Effector CD8-positive, alpha-beta T cell (primary cell): ENCODE measurements at places on chromosomes 2 and 18.

- no peak for DNase-seq
These were observed 30.3 kb downstream of the TANC1 start for GRCh38 chr2:158998551-158999248.

GRCh38 chr2:85763831-85764230 is 10.0 kb downstream of the ATOH8 start:
- DNase-seq: no peak

GRCh38 chr2:136104977-136105376 is 13.0 kb downstream of the CXCR4 start:
- DNase-seq: no peak

DNA sequence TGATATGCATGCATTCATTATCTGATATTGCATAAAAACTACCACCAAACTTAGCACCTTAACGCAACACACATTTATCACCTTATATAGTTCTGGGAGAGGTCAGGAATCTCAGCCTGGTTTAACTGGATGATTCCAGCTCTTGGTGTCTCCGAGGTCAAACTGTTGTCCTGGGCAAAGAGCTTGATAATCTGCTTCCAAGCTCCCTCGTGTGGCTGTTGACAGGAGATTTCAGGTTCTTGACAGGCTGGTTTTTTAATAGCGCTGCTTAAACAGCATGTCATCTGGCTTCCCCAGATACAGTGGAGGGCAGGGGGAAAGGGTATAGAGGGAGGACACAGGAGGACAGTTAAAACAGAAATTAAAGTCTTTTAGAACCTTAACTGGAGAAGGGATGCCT is 785.0 kb downstream of the CNTNAP5 start:
- no peak for DNase-seq

DNA sequence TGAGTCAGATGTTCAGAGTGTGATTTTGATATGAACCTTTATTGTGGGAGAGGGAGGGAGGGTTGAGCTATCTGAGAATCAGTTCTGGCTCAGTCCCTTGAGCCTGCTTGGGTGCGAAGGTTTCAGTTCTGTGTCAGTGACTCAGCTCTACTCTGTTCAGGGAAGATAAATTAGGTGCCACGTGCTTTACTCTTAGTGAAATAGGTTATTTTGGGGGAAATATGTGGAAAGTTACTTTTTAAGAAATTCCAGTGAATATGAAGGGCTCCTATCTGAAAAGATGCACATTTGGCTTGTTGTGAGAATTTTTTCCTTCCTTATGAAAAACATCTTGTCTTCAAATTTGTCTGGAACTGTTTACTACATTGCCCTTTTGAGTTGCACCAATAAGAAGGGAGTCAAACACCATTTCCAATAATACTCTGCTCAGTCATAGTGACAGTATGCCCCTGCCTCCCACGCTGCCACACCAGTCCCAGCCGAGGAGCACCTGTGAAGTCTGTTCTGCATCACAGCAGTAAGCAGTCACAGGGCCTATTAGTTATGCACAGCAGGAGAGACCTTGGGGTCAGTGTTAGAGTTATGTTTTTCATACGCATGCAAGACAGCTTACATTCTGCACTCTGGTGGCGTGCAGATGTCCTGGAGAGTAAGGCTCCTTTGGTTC is 32.8 kb upstream of the DNAH7 start:
- no peak for DNase-seq

- no peak for DNase-seq
These were observed 100.6 kb downstream of the NRP2 start for GRCh38 chr2:205782941-205783340.

DNA sequence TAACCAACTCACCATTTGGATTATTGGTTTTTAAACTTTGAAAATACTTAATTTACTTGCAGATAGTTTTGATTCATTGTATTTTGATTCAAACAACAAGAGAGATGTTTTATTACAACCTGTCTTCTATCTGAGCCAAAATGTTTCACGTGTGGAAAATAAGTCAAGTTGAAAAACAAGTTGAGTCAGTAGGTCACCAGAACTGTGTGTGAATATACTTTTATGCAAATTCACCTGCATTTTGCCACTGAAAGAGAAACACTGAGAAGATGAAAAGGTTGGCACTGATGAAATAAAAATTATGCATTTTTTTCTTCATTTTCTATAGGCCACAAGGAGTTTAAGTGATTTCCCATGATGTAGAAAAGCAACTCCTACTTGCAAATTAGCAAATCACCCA is 68.3 kb downstream of the ICOS start:
- DNase-seq: no peak
